ENCODE measurements at places on chromosomes 2 and 18.

- no peak for DNase-seq
Observed at GRCh38 chr2:11187731-11188130, 32.5 kb downstream of the SLC66A3 start.

DNA sequence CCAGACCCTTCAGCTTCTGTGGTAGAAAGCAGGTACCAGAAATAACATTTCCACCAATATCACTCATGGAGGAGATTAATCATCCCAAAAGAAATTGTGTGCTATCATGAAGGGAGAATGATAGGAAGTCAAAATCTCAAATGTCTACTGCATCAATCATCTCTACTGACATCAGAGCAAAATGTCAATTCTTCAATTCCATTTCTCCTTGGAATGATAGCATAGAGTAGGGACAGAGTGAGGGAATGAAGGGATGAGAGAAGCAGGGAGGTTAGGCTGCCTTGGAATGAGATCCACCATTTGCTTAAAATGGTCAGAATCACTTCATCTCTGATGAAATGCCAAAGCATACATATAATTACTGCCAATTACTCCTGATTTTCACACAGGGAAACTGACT is 371.8 kb upstream of the ACVR2A start:
- DNase-seq: no peak

DNA sequence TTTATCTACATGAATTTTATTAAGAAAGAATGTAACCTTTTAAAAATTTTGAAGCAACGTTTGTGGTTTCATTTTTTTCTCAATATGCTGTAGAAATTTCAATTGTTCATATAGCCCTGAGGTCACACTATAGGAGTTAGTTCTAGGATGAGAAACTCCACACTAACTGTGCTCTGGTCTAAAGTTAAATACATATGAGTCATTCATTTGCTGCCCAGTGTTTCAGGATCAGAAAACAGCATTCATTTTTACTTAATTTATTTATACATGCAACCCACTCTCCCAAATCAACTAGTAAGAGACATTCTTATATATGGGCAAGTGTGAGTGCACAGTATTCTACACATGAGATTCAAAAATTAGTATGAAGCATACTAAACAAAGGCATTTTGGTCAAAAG is 137.9 kb downstream of the DOCK10 start:
- DNase-seq: no peak

GRCh38 chr2:64807417-64807816 is 153.7 kb upstream of the SERTAD2 start:
- peak; percentile 66 for DNase-seq

DNA sequence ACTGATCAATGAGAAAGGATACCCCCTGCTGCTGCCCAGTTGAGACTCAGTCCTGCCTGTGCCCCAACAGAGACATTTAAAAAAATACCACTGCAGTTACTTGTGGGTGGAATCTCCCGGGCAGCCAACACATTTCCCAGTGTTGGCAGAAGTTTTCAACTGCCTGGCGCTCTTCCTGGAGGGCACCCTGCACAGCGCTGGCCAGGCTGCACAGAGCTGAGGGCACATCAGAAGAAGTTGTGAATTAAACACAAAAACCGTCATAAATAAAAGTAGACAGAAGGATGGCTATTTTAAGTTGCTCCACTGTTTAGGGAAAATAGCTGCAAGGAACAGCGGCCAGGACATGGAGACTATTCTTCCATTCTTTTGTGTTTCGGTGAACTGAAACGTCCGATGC is 110.2 kb upstream of the THOC1 start:
- DNase-seq: no peak

- DNase-seq: no peak
Observed at GRCh38 chr2:30253873-30254684, 22.7 kb downstream of the LBH start.

GRCh38 chr2:197950724-197951123 is 146.3 kb downstream of the PLCL1 start:
- DNase-seq: no peak

GRCh38 chr2:57373530-57373929 is 673.1 kb upstream of the VRK2 start:
- DNase-seq: no peak

DNA sequence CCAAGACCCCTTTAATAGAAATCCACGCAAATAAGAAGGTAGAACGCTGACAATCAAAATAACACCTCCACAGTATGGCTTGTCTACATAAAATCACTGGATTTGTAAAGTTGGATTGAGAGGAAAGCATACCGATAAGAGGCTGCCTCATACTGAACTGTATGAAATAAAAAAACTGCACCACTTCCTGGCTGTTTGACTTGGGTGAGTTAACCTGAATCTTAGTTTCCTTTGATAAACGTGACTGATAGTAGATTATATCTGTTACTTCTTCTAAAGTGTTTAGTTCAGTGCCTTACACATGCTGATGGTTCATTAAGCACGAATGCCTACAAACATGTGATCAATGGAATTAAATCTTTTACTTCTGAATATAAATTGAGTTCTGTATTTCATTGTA is 140.4 kb upstream of the RNF152 start:
- DNase-seq: no peak

DNA sequence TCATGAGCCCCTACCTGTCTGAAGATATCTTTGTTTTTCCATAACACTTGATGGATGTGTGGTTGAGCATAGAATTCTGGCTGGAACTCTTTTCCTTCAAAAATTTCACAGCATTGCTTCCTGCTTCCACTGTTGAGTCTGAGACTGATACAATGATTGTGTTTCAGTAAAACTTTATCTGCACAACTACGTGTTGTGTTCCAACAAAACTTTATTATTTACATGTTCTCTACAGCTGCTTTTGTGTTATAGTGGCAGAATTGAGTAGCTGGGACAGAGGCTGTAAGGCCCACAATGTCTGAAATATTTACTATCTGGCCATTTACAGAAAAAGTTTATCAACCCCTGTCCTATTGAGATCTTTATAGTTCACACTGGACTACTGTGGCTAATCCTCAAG is 275.3 kb downstream of the PHLPP1 start:
- DNase-seq: no peak

GRCh38 chr2:94956797-94957391 is 68.6 kb upstream of the MAL start:
- DNase-seq: no peak

- DNase-seq: no peak
Observed at GRCh38 chr2:200829258-200829655, 17.5 kb downstream of the BZW1 start.

GRCh38 chr18:80202264-80202998 is 44.9 kb downstream of the PARD6G start:
- DNase-seq: no peak

DNA sequence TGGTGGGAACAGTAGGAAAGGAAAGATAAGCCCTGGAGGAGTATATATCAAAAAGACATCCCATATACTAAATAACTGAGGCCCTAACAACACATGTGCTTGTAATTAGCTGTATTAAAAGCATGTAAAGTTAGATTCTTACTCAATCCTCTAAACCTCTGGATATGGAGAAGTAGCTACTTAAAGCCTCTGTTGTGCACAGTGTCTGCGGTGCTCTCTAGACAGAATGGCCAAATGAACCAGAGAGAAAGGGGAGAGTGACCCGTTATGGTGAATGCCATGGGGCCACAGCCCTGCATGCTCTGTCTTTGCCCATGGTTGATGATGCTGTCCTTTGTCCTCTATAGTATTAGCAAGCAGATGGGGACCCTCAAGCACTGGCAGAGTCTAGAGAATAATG is 104.4 kb upstream of the SLC8A1 start:
- DNase-seq: no peak

- DNase-seq: no peak
Observed at GRCh38 chr2:152106464-152106863, 7.6 kb upstream of the CACNB4 start.

- no peak for DNase-seq
Observed at GRCh38 chr2:127670055-127670956, 5.0 kb downstream of the LIMS2 start.

- no peak for DNase-seq
Observed at GRCh38 chr2:195473862-195474261, 183.2 kb upstream of the SLC39A10 start.

DNA sequence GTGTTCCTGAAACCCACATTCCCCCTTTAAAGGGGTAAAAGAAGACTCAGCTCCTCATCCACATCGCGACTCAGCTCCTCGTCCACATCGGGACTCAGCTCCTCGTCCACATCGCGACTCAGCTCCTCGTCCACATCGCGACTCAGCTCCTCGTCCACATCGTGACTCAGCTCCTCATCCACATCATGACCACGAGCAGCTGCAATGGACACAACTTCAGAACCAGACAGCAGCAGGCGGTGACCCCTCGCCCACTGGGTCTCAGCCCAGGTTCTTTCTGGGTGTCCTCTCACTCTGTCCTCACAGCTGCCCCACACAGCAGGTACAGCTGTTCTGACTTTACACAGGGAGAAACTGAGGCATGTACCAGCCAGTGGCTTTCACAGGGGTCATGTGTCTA is 163.5 kb upstream of the SALL3 start:
- no peak for DNase-seq

- DNase-seq: no peak
Observed at GRCh38 chr2:133477616-133477990, 90.7 kb downstream of the NCKAP5 start.

DNA sequence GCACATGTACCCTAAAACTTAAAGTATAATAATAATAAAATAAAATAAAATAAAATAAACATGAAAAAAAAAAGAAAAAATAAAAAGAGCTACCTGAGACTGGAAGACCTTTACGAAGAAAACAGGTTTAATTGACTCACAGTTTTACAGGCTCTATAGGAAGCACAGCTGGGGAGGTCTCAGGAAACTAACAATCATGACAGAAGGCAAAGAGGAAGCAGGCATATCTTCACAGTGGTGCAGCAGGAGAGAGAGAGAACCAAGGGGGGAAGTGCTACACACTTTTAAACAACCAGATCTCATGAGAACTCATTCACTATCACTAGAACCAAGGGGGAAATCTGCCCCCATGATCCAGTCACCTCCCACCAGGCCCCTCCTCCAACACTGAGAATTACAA is 379.3 kb upstream of the VWC2L start:
- no peak for DNase-seq
